ENCODE measurements at places on chromosomes 3 and 15.

- peak; percentile 82 for DNase-seq
Observed at GRCh38 chr3:122609798-122610559, 32.5 kb downstream of the PARP15 start.

DNA sequence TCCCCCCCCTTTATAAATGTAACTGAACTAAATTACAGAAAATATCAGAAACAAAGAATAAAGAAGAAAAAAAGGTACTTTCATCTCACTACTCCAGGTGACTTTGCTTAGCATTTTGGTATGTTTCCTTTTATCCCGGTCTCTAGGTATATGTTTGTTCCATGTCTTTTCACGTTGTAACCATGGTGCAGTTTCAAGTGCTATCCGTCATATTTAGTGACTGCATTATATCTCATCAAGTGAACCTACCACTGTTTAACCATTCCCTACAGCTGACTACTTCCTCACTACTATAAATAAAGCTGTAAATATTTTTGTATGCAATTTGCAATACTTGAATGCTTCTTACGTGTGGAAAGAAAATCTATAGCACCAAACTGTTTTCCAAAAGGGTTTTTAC, 2.2 kb downstream of the BTBD1 start:
- no peak for DNase-seq

- DNase-seq = no peak
Observed at GRCh38 chr15:76347482-76348055, 11.0 kb downstream of the ISL2 start.

GRCh38 chr3:123618768-123619484, 34.1 kb upstream of the HACD2 start:
- DNase-seq = peak; percentile 61

- peak; percentile 87 for DNase-seq
Observed at GRCh38 chr3:182027366-182027765, 315.6 kb downstream of the SOX2 start.

DNA sequence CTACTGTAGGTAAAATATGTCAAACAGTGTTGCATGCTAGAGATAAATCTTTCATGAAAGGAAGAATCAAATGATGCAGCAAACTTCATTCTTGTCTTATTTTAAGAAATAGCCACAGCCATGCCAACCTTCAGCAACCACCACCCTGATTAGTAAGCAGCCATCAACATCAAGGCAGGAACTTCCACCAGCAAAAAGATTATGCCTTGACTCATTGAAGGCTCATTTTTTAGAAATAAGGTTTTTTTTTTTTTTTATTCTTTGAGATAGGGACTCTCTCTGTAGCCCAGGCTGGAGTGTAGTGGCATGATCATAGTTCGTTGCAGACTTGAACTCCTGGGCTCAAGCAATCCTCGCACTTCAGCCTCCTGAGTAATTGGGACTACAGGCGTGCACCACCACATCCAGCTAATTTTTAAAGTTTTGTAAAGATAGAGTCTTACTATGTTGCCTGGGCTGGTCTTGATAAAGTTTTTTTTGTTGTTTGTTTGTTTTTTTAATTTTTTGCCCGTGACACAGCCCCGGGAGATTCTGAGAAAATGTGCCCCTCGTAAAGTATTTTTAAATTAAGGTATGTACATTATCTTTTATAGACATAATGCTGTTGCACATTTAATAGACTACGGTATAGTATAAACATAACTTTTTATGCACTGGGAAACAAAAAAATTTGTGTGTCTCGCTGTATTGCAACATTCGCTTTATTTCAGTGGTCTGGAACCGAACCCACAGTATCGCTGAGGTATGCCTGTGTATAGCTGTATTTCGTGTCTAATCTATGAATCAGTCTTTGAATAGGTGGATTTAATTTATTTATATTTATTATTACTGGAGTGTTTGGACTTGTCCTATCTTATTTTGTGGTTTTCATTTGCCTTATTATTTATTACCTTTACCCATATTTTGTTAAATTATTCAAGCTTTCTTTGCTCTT, 23.3 kb downstream of the SNRK start:
- DNase-seq = peak; percentile 61

DNA sequence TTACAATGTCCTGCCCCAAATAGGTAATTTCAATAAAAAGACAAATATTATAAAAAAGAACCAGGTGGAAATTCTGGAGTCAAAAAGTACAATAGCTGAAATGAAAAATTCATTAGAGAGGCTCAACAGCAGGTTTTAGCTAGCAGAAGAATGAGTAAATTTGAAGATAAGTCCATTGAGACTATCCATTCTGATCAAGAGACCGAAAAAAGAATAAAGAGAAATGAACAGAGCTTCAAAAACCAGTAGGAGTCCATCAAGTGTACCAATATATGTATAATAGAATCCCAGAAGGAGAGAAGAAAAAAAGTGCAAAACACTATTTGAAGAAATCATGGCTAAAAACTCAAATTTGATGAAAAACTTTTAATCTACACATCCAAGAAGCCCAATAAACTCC, 60.5 kb upstream of the POMGNT2 start:
- DNase-seq = no peak

GRCh38 chr3:100412912-100413590, 11.7 kb downstream of the LNP1 start:
- DNase-seq = no peak

GRCh38 chr3:9067352-9067975, 104.2 kb upstream of the RAD18 start:
- peak; percentile 36 for DNase-seq

- no peak for DNase-seq
Observed at GRCh38 chr3:22392859-22393258, 641.8 kb upstream of the ZNF385D start.

DNA sequence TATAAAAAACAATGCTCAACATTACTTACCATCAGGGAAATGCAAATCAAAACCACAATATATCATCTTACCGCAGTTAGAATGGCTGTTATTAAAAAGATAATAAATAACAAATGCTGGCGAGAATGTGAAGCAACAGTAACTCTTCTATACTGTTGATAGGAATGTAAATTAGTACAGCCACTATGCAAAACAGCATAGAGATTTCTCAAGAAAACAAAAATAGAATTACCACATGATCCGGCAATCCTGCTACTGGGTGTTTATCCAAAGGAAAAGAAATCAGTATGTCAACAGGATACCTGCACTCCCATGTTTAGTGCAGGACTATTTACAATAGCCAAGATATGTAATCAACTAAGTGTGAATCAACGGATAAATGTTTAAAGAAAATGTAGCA, 48.1 kb downstream of the ADAM10 start:
- DNase-seq = no peak

GRCh38 chr3:146110161-146110560, 50.8 kb downstream of the PLOD2 start:
- peak; percentile 79 for DNase-seq

- DNase-seq = peak; percentile 91
Observed at GRCh38 chr3:117524890-117525289, 815.3 kb downstream of the TUSC7 start.

- no peak for DNase-seq
Observed at GRCh38 chr3:77873598-77873997, 833.7 kb downstream of the ROBO2 start.

GRCh38 chr3:116029266-116029665, 406.0 kb downstream of the GAP43 start:
- peak; percentile 35 for DNase-seq

DNA sequence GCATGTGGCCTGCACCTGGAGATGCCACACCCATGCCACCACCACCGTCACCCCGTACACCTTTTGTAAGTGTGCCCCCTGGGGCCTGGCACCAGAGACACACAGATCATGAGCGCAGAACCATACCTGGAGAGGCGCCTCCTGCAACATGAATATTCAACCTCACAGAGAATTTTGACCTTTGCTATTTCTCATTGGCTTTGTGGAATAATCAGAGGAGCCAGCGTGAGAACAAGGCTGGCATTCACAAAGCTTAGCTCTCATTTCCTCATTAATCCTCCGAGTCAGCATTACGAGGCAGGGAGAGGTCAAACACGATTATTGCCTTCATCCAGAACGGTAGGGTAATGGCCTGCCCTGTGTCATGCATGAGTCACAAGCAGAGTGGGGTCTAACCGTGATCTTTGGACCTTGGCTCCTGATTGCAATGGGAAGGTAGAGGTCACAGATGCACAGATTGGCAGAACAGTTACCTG, 73.0 kb upstream of the POMGNT2 start:
- DNase-seq = no peak

DNA sequence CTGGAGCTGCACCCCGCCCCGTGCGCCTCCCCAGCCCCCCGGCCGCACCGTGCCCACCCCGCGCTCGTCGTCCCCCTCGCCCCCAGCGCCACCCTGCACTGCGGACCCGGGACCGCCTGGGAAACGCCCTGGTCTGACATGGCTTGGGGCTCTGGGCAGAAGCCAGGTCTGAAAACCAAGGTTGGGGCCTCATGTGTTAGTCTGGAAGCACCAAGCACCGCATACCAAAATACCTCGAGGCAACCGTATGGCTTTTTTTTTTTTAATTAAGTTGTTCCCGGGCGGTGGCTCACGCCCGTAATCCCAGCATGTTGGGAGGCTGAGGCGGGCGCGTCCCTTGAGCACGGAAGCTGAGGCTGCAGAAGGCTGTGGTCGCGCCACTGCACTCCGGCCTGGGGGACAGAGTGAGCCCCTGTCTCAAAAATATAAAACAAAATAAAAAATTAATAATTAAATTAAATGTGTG, 91.5 kb upstream of the CHD2 start:
- DNase-seq = peak; percentile 72

DNA sequence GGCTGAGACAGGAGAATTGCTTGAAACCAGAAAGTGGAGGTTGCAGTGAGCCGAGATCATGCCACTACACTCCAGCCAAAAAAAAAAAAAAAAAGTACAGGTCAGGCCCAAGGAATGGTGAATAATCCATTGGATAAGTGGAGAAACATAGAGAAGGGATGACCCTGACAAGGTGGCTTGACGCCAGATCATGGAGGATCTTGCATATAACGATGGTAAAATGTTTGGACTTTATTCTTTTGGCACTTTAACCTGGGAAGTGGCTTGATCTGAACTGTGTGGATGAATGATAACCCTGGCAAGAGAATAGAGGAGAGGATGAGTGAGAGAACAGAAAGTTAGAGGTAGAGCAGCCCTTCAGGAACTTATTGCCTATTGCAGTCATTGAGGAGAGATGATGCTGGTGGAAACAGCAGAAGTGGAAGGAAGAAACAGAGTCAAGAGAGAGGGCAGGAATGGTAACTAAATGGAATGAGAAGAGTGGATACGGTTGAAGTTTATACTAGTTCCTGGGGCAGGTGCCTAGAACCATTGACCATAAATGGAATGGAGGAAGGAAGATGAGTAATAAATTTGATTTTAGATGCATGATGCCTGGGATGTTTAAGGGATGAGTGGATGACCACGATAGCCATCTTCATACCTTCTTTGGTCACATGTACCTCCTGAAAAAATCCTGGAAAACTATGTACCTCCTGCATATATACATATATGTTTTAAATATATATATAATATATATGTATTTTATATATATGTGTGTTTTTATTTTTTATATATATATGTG, 57.8 kb downstream of the BLM start:
- DNase-seq = peak; percentile 86

GRCh38 chr3:33883538-33883950, 85.1 kb downstream of the PDCD6IP start:
- no peak for DNase-seq

DNA sequence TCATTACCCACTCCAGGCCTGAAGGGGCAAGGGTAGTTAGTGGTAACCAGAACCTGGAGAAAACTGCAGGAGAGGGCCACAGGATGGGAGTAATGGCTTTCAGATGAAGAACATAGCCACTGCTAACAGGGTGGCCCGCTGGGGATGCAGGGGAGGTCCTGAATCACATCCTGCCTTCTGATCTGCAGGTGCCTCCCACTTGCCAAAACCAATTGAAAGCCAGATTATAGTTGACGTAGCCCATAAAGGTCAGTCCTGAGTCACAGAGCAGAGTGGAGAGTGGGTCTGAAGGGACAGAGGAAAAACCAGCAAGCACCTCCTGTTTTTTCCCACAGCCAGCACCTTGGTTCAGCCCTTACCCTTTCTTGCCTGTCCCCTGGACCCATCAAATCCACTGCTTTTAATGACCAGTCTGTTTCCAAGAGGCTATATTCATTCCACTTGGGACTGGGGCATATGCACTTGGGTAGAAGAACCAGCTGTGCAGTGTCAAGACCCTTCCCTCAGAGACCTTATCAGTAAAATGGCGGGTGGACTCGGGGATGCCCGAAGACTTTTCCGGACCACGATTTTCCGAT, 646 bp upstream of the SLC35G2 start:
- DNase-seq = peak; percentile 84

- no peak for DNase-seq
Observed at GRCh38 chr15:85828126-85828525, 33.4 kb upstream of the KLHL25 start.

DNA sequence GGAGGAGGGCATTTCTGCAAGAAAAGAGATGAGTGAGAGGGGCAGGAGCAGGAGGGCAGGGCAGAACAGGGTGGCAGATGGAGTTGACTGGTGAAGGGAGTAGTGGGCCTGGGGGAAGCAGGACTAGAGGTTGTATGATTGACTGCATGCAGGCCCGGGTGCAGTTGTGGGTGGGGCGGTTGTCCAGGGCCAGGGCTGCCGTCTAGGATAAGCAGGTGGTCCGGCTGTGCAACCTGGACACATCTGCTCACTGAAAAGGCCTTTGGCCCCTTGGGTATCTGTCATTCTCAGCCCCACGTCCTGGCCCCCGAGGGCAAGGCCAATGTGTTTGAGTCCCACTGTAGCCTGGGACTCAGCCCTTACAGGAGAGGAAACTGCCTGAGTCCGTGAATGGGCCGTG, 25.4 kb downstream of the ALS2CL start:
- DNase-seq = no peak

DNA sequence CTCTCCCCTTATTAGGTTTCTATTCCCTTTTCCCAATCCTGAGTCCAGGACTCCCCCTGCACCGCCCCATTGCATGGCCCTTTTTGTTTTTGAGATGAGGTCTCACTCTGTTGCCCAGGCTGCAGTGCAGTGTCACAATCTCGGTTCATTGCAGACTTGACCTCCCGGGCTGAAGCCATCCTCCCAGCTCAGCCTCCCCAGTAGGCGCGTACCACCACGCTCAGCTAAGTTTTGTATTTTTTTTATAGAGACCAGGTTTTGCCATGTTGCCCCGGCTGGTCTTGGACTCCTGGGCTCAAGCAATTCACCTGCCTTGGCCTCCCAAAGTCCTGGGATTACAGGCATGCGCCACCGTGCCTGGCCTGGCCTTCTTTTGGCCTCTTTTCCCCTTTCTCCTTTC, 29.3 kb downstream of the PDIA5 start:
- no peak for DNase-seq

- peak; percentile 36 for DNase-seq
Observed at GRCh38 chr3:20194793-20195460, 8.9 kb upstream of the SGO1 start.

DNA sequence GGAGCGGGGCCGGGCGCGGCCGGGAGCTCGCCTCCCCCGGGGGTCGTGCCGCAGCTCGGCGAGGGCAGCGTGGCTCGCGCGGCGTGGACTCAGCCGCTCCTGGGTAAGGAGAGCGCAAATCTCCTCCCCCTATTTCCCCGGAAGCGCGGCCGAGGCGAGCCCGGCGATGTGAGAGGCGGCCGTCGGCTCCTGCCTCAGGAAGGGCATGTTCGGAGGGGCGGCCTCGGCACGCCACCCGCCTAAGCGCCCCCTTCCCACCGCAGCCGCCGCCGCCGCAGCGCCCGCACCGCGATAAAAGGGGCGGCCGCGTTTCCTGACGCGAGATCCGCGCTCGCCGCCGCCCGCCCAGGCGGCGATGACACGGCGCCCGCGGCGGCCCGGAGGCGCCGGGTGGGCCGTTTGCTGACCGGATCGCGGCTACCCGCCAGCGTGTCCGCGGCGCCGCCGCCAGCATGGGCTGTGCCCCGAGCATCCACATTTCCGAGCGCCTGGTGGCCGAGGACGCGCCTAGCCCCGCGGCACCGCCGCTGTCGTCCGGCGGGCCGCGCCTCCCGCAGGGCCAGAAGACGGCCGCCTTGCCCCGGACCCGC, at the start of gene PDE8A:
Gene PDE8A (plus strand): TSS at position 146 of the 590 bp plus-strand sequence. CDS start 307 bp downstream, at position 453.
- peak; percentile 37 for DNase-seq

GRCh38 chr15:70478251-70478990, 284.9 kb downstream of the UACA start:
- no peak for DNase-seq

Measured in astrocyte (in vitro differentiated cells and primary cell).